Occipital lobe (tissue), 3 donors: ENCODE measurements at places on chromosomes 7 and 10.
A peak's percentile ranks its signal among the peaks of the same experiment; 100 is the strongest.

DNA sequence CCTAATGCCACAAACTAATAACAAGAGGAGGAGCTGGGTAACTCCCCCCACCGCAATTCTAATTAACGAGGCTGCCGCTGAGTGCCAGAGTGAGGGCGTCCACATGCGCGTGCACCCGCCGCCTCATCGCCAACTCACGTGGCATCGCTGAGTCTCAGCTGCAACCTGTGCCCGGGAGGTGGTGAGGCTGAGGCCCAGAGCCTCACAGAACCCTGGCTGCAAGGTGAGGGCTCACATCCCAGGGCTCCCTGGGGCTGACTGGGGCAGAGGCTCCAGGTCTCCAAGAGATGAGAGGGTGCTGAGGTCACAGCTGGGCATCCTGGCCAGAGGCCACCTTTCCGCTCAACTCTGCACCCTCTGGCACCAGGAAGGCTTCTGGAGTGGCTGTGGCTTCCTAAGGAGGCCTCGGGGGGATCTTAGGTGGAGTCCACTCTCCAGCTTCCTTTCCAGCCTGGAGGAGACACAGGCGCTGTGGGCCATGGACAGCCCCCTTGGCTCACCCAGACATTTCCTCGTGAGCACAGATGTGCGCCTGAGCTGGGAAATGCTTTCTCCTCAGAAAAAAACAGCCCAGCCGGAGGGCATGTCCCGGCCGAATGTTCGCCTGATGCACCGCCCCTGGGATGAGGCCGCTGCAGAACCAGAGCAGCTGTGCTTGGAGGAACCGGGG, 242.6 kb downstream of the MAD1L1 start:
- no peak for DNase-seq

DNA sequence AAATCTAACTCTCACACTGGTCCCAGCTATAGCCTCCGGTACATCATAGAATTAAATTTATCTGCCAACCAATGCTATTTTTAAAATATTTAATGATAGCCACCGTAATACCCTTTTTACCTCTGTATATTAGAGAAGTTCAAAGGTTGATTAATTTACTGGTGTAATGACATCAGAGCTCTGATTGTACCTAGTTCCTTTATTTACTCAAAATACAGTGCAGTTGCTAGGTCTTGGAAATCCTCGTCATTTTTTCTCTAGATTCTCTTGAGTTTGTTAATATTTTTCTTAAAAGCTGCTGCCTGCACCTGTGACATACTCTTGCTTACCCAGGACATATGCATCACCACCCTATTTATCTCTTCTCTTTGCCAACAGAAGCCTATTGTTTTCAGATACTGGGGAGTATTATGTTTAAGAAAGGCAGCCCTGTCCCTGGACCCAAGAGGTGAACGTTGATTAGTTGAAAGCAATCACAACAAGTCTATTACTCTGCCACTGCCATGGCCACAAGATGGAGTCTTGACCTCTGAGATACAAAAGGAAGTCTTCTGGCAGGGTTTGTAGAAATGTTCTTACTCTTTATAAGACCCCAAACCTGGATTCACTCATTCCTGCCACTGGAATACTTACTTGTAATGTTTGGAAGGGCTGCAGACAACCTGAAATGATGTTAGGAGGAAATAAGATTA, 25.6 kb upstream of the TMEM26 start:
- no peak for DNase-seq

DNA sequence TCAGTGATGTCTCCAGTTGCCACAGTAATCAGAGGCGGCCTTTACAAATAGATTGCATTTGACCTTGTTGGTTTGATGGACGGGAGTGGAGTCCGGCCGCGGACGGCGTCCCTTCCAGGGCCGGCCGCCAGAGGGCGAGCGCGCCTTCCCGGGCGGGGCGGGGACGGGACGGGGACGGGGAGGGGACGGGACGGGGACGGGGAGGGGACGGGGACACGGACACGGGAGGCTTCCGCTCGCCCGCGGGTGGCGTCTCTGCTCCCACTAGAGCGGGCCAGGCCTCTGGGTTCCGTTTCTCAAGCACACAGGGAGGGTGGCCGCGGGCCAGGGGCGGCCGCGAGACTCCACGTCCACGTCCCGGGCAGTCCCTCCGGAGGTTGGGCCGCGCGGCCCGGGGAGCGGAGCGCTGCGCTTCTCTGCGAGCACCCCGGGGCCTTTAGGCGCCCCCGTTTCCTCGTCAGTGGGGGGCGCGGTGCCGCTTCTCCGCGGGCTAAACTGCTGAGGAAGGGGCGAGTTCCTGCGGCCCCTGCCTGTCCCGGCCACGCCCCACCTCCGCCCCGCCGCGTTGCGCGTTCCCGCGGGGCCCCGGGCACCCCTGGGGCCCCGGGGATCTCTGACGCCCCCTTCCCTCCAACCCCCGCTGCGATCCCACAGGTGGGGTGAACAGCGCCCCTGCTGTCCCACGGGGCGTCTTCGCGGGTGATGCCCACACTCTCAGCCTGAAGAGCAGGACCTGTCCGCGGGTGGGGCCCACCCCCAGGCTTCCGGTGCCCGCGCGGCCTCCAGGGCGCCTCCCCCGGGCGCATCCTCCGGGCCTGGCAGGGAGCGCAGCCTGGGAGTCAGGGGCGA, 84.2 kb upstream of the MKI67 start:
- no peak for DNase-seq

DNA sequence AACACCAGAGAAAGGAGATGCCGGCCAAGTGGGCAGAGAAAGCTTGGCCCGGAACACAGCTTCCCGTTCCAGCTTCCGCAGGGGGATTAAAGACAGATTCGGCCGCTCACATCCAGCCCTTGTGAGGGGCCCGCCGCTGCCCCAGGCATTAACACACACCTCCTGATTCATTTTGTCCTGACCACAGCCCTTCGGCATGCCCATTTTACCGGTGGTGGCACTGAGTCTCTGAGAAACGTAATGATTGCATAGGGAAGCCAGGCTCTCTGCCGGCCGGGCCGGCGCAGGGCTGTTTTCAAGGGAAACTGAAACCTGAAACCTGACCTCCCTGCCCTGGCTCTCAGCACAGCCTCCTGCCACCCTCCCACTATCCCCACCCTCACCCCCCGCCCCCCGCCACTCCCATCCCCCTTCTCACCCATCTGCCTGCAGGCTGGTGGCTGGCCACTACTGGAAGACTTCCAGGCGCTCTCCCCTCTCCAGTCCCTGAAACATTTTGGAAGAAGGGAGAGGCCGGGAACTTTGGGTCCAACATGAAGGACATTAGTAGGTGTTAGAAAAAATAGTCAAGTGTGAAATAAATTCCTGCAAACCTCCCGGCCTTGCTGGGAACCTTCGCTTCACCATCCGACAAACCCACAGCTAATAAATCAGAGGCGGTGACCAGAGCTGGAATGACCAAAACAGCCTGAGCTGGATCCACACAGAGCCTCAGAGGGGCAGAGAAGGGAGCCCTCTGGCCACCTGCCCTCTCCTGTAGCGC, 83.5 kb upstream of the CUX1 start:
- DNase-seq = no peak

- DNase-seq = peak; percentile 70
These were observed 33.1 kb downstream of the DENND2A start for GRCh38 chr7:140607441-140607989.
